ENCODE measurements at places on chromosomes 6 and 20.

GRCh38 chr20:59948212-59948611 lies 8.0 kb downstream of the FAM217B start:
- DNase-seq = no peak

- DNase-seq = peak; percentile 34
Observed at GRCh38 chr20:26208296-26209091, 511.8 kb upstream of the ZNF337 start.

DNA sequence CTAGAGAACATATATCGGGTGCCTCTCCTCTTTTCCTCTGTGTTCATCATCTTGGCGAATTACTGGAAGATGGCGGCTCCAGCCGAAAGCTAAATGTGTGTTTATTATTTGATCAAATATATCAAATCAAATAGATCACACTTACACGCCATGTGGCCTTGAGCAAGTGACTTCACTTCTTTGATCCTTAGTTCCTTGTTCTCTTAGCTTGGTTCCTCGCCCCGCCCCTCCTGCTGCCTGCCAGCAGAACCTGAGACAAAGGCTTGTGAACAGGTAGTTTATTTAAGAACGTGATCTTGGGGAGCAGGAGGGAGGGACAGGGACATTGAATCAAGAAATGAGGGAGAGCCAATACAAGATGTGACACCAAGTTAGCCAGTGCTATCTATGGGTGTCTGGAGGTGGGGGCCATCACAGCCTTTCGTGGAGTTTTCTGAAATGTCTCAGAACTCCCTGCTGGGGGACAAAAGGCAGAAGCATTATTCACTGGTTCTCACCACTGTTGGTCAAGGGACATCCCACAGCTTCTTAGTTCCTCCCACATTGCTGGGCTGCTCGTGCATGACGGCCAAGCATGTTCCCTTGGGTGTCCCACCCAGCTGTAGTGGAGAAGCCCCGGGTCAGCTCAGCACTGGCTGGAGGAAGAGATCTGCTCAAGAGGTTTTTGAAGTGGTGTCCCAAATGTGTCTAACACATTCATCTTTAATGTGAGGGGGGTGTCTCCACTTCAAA lies 44.9 kb upstream of the RNF24 start:
- no peak for DNase-seq

GRCh38 chr20:16732506-16733152 lies 2.8 kb downstream of the SNRPB2 start:
- DNase-seq = no peak

GRCh38 chr20:13492001-13492481 lies 146.7 kb downstream of the TASP1 start:
- DNase-seq = no peak

GRCh38 chr6:122969999-122970533 lies 26.0 kb upstream of the CLVS2 start:
- DNase-seq = no peak

- DNase-seq = peak; percentile 32
Observed at GRCh38 chr20:23889775-23890187, 10.2 kb upstream of the CST5 start.

GRCh38 chr6:77440206-77440976 lies 22.9 kb downstream of the HTR1B start:
- no peak for DNase-seq

DNA sequence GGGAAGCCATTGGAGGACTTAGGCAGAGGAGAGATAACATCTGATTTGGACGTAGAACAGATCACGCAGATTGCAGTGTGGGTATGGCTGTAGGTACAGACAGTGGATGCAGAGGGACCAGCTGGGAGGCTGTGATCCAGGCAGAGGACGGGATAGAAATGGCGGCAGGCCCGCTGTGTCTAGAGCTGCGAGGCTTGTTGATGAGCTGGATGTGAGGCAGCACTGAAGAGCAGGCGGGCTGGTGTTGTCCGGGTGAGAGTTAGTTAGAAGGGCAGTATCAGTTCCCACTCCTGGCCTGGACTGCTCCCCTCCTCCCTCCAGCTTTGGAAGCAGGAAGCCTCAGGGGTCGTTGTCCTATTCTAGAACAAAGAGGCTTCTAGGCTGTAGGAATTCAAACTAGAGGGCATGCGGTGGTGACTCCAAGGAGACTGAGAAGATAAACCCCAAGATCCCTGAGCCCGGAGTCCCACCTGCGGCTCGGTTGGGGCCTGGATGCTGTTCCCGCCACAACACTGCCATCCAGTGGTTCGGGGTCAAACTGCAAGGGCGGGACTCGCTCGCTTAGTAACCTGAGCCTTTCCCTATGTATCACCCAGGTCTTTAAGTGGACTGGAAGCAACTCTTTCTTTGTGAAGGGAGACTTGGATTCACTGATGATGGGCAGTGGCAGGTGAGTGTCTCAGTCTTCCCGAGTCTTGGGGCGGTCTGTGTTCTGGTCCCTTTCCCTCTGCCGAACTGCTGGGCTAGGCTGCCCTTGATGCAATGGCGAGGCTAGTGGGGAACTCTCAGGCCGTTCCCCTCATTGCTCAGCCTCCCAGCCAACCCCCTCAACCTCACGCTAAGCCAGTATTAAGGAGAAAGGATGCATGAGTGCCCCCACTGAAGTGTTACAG lies 11.2 kb downstream of the TLDC2 start:
- DNase-seq = peak; percentile 61

DNA sequence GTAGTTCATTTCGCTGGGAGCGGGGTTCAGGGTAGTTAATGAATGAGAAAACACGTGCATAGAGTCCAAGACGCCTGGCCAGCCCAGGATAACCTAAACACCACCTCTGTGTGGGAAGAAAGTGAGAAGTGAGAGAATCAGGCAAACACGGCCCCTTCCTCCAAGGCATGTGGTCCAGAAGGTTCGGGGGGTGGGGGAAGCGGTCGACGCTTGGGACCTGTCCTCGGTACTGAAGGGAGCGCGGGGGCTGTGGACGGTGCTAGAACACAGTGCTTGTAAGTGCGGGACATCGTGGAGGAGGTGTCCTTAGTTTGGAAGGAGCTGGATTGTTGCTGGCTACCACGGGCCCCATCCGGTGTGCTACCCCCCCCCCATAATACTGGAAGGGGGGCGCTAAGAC lies 1.7 kb upstream of the VSTM2L start:
- DNase-seq = no peak

DNA sequence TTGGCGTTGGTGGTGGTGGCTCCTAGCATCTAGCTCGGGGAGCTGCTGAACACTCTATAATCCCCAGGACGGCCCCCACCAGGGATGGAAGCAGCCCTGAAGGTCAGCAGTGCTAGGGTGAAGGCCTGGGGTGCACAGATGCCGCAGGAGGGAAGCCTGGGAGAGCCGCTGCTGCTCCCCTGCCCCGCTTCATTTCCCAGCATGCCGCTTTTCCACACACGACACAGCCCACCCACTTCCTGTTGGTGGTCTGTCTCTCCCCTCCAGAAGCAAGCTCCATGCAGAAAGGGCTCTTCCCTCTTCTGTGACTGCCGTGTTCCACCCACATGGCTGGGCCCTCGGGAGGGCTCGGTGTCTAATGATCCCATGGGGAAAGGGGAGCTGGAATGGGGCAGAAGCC lies 35.3 kb downstream of the GNAS-AS1 start:
- DNase-seq = no peak

DNA sequence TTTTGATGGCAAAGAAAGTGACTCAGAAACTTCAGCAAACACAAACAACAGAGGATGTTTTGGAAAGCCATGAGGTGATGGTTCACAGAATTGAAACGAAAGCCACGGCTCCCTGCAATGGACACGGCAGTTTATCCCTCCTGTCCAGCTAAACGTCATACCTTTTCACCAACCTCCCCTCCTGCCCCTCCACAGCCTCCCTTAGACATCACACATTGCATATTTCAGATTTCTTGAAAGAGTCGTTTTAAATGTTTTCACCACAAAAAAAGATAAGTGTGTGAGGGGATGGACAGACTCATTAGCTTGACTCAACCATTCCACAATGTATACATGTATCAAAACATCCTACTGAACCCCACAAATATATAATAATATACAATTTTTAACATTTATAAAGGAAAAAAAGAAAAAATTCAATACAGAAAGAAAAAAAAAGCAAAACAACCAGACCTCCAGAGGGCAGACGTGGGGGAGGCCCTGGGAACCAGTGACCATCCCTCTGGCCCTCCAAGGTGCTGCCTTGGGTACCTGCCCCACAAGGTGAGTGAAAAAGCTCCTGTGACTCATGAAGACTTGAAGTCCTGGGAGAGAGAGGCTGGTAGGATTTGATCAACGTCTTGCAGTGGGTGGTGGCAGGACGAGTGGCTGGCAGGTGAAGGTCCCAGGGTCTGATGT lies 117.2 kb upstream of the THBS2 start:
- no peak for DNase-seq

- DNase-seq = no peak
Observed at GRCh38 chr20:24777746-24778145, 171.3 kb upstream of the CST7 start.

DNA sequence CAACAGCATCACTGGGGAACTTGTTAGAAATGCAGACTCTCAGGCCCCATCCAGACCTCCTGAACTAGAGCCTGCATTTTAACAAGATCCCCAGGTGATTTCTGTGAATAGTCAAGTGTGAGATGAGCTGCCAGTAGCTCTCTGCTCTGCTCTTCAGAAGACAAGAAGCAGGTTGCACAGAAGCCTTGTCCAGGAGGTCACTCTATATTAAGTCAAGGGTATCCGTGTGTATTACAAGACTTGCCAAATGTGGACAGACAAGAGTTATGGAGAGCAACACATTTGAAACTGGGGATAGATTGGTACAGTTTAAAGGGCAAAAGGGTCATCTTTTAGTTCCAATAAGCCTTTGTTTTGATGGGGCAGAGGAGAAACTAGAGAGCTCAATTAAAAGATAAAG lies 23.2 kb upstream of the RIN2 start:
- DNase-seq = no peak

GRCh38 chr6:10201606-10202510 lies 213.0 kb downstream of the TFAP2A start:
- no peak for DNase-seq

- DNase-seq = no peak
Observed at GRCh38 chr6:33075208-33075567, 602 bp upstream of the HLA-DPB1 start.

DNA sequence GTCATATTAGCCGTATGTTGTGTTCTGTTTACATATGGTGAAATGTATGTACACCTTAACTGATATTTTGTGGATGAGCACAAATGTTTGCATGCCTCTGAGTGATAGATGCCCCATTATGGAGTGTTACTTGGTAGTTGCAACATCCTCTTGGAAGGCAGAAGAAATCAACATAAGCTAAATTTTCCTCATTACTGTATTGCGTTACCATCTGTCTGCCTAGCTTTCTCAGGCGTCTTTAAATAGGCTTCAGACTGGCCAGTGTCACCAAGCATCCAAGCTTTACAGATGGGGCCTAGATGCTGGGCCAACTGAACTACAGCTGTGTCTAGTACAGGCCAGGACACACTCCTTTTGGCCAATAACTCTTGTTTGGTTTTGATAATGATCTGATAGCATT lies 250.6 kb downstream of the SAMD5 start:
- DNase-seq = no peak

DNA sequence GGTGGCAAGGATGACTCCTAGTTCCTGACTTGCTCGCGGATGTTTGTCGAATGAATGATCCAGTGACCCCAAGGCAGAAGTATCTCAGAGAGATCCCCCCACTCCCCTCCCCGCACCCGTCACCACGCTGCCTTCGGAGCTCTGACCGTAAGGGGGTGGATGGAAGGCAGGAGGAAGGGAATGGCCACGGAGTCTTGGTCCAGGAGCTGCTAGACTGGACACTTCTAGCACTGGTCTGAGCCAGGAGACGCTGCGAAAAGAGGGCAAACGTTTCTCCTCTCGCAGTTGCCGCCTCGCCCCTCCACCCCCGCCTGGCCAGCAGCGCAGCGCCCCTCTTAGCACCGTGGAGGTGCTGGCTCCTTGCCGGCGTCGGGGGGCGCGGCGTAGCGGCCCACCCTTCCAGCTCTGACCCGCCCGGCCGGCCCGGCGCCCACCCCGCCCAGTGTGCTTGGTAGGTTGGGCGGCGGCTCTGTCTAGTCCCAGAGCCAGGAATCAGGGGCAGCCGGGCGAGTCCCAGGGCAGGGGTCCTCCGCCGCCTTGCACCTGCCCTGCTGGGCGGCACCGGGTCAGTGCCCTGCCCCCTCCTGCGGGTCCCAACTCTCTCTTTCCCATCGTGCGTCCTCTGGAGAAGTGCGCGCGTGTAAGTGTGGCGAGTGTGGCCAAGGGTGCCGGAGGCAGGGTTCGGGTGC lies 2.4 kb upstream of the DBNDD2 start:
- DNase-seq = no peak

DNA sequence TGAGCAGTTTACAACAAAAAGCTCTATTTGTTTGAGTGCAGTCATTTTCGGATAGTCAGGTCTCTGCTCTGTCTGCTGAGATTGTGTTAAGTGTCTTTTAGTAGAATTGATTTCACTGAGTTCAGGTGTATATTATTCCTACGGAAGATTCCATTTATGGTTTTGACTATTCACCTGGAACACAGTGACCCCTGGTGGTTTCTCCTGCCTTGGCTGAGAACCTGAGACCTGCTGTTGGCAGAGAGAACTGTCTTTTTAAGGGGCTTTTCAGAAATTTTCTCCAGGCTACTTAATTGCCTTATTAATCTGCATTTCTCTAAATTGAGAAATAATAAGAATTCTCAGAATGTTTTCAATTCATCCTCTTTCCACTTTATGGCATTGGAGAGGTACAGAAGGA lies 508.0 kb downstream of the TBC1D32 start:
- DNase-seq = no peak

DNA sequence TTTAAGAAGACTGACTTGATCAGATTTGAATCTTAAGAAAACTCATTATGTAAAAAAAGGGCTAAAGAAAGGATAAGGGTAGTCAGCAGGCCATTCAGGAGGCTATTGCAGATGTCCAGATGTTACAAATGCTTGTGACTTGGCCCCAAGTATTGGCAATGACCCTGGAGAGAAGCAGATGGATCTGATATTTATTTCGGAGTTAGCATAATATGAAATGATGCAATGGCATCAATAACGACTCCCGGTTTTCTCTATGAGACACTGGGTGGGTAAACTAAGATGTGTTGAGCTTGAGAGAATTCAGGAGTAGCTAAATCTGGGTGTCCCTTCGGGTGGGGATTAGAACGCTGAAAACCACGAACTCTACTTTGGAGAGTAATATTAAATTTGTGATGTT lies 149.7 kb downstream of the LAMA2 start:
- no peak for DNase-seq

- no peak for DNase-seq
Observed at GRCh38 chr6:79079561-79080041, 1.5 kb upstream of the PHIP start.
